NCI-H526 treated with DMSO at 0.1 percent for 48 hours (cell line): ENCODE measurements at places on chromosomes 5 and 9.

DNA sequence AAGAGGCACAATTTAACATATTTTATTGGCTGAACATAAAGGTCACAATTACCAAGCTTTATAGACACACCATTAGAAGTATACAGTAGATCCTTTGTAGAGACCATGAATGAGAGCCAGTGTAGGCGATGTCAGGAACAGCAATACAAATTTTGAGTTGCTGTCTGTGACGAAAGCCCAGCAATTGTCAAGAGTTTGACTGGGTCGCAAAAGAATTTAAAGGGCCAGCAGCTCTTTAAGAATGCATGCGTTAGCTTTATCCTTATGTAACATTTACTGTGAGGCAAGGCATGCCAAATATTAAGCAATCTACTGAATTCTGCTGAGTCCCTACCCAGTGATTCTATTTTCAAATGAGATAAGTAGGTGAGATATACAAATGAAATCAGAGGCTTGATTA lies 236.9 kb downstream of the ARRDC3 start:
- DNase-seq, result no peak

GRCh38 chr5:32584646-32585045 lies 711 bp upstream of the SUB1 start:
- DNase-seq, result no peak

- no peak for DNase-seq
Observed at GRCh38 chr9:83596899-83597504, 25.9 kb upstream of the IDNK start.

- no peak for DNase-seq
Observed at GRCh38 chr5:140298183-140298601, 4.7 kb downstream of the PFDN1 start.

DNA sequence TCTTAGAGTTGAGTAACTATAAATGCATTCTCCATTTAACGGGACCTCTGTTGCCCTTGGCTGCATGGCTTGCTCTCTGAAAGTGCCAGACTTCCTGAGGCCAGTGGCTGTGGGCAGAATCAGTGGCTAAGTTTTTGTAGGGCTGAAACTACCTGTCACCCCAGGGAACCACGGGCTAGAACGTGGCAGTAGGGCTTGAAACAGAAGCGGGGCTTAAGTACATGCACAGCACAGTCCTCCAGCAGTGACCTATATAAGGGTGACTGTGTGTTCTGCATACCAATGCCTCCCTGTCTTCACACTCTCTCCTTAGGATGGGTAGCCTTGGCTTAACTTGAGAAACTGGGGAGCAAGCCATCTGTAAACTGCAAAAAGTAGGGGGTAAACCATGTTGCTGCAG lies 43.6 kb upstream of the LRRTM2 start:
- no peak for DNase-seq

DNA sequence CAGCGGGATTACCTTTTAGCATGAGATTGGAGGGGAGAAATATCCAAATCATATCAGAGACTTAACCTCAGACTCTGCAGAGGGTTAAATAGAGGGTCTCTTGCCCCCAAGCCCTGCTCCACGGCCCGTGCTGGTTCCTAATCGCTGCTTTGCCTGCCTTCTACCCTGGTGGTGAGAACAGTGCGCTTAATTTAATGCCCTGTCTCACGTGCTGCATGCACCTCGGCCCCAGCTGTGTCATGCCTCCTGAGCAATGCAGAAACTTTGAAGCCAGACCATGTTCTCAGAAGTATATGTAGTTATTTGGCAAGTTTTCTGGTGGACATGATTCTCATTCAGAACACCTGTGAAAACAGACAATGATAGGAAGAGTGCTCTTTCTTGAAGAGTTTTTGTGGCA lies 1.4 kb downstream of the OTULIN start:
- no peak for DNase-seq

- no peak for DNase-seq
Observed at GRCh38 chr9:129704807-129705206, 39.4 kb downstream of the PRRX2 start.

DNA sequence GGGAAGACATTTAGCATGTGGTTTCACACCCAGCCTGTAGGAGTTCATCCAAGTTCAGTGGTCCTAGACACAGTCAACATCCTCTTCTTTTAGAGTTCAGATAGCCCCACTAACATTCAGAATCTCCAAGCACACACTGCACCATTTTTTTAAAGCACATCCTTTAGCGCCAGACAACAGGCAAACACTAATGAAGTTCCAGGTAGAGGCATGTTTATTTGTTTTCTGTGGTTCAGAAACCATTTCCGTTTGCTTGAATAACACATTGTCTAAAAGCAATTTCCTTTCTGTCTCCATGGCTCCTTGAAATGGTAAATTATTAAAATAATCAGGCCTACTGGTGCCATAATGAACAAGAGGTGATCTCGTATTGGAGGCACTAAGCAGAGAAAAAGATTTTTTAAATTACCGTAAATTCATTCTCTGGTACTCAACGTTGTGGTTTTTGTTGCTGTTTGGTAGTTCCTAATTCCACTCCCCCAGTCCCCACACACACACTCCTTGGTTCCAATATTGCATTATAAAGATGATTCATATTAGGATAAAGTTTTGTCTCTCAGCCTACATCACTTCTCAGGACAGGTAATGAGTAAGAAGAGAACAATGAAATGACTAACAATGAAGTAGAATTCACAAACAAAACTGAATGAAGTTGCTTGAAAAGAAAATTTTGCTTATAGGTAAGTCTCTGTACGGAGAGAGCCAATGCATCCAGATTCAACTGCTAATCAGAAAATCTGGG lies 153.1 kb downstream of the PCSK1 start:
- DNase-seq, result no peak

GRCh38 chr9:12817702-12818101 lies 42.9 kb downstream of the LURAP1L start:
- DNase-seq, result peak; percentile 39

DNA sequence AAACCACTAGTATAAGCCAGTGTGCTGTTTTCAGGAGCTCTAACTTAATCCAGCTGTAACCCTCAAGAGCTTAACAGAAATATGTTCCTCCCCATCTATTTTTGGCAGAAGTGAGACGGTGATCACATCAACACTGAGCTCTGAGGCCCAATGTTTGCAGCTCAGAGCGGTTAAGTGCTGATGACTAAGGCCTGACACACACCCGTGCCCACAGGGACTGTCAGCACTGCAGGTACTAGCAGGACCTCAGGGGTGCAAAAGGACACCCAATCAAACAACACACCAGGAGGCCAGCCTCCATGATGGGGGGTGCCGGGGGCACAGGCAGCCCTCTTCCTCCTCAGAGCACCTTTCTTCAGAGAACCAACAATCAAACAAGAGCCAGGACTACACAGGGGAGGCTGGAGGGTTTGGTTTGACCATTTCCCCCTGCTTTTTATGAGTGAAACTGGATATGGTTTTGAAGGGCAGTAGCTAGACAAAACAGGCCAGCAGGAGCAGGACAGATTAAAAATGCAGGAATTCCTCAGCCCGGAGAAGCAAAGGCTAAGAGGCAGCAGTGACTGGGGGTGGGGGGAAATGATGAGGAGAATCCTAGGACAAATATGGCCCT lies 61.3 kb downstream of the RAPGEF1 start:
- no peak for DNase-seq

- no peak for DNase-seq
Observed at GRCh38 chr9:87436716-87437115, 61.0 kb upstream of the DAPK1 start.
